ENCODE measurements at places on chromosomes 7 and 10.

GRCh38 chr10:35579726-35580422 lies 25.3 kb upstream of the GJD4 start:
- no peak for DNase-seq

DNA sequence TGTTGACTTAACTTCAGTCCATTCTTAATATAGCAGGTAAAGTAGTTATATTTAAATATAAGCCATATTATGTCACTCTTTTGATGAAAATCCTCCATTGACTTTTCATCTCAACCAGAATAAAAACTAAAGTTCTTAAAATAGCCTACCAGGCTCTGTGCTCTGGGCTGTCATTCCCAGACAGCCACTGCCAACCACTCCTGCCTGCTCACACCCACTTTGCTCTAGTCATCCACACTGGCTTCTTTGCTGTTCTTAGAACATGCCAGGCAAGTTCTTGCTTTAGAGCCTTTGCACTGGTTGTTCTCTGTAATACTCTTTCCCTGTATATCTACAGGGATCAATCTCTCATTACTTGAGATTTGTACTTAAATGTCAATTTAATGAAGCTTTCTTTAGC lies 80.6 kb downstream of the ZEB1 start:
- DNase-seq, result no peak

DNA sequence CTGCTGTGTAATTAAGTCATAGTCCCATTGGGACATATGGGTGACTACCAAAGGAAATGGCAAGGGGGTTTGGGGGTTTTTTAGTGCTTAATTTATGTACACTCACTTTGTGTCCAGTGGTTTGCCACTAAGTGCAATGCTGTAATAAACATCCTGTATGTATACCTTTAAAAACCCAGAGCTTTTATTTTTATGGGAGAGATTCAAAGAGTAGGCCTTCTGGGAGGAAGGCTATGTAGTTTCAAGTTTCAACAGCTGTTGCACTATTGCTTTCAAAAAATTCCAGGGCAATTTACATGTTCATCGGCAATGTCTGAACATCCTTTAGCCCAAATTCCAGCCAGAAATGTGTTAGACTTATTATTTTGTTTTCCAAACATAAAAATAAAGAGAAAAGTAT lies 744.7 kb downstream of the XPNPEP1 start:
- no peak for DNase-seq

DNA sequence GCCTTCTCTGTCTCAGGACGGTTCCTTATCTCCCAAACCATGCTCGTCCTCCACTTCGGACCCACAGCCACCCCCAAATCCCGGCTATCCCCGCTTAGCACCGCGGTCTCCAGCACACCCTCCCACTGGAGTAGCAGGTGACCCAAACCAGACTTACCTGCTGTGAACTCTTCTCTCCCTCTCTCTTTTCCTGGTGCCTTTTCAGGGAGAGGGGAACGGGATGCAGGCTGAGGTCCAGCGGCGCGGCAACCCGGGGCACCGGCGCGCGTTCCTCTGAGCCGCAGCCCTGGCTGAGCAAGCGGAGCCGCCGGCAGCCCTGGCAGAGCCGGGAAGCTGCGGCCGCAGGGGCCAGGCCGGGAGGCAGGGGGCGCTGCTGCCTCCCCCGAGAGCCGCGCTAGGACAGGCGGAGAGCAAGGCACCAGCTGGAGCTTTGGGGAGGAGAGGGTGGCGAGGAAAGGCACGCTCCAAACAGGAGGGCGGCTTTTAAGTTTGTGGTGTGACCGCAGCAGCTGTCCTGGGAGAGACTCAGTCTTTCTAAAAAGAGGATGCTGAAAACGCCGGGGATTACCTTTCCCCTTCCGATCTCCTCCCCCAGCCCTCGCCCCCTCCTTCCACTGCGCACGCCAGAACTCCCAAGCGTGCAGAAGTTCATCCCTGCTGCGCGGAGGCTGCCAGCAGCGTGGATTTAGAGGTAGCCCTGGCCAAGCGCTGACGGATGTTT lies at the start of gene SEMA3D:
SEMA3D (minus strand) TSS at position 536 of the 721 bp plus-strand sequence. CDS start 65,165 bp downstream, outside the sequence.
- peak; percentile 61 for DNase-seq

DNA sequence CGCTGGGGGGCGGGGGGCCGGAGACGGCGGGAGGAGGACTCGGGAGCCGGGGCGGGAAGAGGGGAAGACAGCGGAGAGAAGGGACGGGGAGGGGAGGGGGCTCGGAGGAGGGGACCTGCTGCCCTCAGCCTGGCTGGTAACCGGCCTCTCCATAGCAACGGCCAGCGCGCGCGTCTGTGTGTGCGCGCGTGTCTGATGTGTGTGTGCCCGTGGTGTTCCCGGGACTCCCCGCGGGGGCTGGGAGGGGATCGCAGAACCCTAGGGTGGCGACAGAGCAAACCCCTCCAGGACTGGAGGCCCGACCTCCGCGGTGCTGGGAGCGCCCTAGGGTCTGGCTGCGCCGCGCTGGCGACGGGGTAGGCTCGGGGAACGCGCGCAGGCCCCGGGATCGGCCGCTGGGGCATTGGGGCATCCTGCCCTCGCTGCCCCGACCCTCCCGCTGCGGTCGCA lies 356.3 kb downstream of the DNAJB6 start:
- DNase-seq, result no peak

DNA sequence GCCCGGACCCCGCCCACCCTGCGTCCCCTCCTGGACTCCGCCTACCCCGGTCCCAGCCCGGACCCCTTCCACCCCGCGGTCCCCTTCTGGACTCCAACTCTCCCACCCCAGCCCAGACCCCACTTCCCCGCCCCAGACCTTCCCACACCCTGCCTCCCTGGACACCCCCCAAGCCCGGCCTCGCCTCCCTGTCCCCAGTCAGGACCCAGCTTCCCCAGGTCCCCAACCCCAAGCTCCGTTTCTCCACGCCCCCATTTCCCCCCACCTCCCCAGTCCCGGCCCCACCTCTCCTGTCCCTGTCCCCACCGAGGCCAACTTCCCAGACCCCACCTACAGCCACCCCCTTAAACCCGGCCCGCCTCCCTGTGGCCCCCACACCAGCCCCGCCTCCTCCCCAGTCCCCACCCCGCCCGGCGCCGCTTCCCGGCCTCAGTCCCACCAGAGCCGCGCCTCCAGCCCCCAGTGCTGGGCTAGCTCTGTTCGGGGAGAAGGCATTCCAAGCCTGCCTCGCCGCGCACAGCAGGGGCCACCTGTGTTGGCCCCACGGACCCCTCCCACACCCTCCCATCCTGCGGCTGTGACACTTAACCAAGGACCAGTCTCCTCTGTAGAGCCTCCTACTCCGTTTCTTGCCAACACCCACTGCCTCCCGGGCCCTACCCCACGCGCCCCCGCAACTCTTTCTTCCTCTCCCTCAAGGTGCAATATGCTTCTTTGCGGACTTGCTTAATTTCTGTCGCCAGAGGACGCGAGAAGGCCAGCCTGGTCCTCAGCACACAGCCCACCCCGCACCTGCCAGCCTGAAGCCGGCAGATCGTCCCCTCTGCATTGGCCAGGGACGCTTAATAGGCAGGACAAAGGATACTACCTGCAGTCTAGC lies 736 bp upstream of the ITIH5 start:
- DNase-seq, result no peak

DNA sequence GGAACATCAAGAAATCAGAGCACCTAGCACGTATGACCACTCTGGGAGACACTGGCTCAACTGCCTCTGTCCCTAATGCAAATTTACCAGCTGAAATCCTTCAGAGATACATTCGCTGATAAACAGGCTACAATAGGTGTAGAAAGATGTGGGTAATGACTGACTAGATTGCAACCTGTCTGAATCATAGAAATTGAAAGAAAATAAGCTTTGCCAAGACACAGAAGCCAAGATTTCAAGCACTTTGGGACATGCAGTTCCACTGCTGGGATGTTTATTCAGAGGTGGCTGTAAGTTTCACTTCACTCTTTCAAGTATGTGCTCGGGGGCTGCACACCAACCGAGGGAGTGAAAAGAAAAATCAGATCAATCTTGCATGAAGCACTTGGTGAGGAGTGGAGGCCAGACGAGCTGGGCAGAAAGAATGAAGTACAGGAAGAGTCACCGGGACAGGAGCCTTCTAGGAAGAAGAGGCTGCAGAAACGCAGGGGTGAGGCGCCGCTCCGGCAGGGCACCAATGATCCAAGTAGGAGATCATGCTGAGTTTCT lies 276.7 kb downstream of the PARD3 start:
- no peak for DNase-seq

DNA sequence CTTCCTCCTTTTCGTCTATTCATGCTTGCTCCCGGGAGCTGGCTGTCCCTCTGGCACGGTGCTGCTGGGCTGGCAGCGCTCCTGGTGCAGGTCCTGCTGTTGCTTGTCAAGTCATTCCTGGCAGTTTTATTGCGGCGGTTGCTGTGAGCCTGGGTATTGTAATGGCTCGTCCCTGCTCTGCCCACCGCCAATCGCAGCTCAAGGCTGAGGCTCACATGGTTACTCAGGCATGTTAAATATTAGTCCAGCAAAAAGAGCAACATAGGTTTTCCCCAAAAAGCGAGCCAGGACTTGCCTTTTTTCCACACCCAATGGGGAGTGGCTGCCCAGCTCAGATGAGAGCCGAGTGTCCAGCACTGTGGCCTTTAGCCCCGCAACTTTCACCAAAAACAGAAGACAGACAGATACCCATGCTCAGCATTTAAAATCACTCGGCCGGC lies 492.9 kb upstream of the FOXK1 start:
- DNase-seq, result no peak

- no peak for DNase-seq
These were observed 39.0 kb downstream of the TFPI2 start for GRCh38 chr7:93851536-93851935.

- DNase-seq, result no peak
These were observed 35.2 kb upstream of the GDF10 start for GRCh38 chr10:47264797-47265281.

DNA sequence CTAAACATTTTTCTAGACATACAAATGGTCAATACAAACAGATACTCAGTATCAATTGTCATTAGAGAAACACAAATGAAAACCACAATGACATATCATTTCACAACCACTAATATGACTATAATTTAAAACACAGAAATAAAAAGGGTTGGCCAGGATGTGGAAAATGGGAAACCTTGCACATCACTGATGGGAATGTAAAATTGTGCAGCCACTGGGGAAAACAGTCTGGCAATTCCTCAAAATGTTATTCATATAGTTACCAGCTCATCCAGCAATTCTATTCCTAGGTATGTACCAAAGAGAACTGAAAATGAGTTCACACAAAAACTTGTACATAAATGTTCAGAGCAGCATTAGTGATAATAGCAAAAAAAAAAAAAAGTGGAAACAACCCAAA lies 106.1 kb upstream of the LRRTM3 start:
- DNase-seq, result no peak

DNA sequence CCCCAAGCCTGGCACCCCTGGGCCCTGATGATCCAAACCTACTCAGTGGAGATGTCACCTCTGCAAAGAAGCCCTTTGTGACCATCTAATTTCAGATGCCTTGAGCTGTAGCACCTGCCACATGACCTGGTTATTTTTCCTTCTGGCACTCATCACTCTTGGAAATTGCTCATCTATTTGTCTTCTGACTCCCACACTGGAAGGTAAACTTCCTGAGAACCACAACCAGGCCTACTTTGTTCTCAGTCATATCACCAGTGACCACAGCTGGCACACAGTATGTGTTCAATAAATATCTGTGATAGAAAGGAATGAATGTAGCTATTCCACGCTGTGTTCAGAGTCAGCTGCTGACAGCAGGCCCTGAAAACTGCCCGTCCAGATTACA lies 97.1 kb downstream of the SH3PXD2A start:
- DNase-seq, result no peak

DNA sequence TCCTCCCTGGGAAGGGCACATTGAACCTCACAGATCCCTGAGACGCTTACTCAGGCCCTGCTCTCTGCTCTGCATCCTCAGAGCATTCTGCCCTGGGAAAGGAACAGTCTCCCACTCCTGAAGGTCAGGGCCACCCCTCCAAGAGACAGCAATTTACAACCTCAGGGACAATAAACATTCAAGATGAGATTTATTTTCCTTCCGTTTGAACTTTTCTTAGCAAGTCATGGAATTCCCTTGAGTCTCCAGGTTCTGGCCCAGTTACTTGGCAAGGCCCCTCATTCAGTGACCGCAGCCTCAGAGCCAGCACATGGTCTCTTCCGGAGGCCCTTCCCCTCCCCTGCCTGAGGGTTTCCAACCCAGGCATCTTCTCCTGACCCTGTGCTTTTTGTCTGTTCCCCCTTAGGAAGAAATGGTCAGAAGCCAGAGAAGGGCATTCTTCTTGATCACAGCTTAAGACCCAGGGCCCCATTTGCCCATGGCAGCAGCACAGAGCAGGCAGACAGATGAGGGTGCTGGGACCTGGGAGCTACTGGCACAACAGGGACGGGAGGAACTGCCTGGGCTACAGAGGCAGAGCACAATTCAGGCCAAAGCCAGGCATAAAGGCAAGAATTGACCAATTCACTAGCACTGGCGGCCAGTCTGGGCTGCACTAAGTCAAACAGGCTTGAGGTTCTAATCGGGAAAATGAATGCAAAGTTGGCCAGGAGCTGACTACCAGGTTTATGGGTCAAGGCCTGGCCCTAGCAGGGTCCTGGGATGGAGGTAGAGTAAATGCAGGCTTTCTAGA lies 56.7 kb downstream of the VSTM4 start:
- no peak for DNase-seq

DNA sequence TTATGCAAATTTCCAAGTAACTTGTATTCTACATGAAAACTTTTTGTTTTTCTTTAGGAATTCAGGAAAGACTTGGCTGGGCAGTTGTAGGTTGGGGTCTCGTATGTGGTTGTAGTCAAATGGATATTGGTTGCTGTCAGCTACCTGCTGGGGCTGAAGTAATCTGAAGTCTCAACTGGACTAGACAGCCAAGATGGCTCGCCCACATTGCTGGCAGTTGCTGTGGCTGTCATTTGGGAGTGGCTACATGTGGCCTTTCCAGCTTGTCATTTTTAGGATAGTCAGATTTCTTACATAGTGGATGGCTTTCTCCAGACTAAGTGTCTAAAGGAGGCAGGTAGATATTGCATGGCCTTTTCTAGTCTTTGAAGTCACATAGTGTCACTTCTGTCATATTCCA lies 32.6 kb downstream of the EXOC6 start:
- DNase-seq, result no peak

DNA sequence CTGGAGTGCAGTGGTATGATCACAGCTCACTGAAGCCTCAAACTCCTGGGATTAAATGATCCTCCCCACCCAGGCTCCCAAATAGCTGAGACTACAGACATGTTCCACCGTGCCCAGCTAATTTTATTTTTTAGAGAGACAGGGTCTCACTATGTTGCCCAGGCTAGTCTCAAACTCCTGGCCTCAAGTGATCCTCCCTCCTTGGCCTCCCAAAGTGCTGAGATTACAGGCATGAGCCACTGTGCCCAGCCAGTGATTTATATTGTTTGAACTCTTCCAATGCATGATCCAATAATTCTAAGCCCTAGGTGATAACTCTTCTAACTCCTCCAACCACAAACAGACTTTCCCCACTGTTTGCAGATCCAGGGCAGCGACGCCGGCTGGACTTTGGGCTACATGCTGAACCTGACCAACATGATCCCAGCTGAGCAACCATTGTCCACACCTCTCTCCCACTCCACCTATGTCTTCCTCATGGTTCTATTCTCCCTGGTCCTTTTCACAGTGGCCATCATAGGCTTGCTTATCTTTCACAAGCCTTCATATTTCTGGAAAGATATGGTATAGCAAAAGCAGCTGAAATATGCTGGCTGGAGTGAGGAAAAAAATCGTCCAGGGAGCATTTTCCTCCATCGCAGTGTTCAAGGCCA lies 41.8 kb upstream of the CC2D2B start:
- DNase-seq, result no peak

Data from iPS DF 6.9 (cell line).